GM23248 (cell line): ENCODE measurements at places on chromosomes 11 and 22.

- peak; percentile 52 for DNase-seq
Measured at GRCh38 chr22:48089601-48090331, 1327.3 kb downstream of the TBC1D22A start.

- DNase-seq = peak; percentile 89
Measured at GRCh38 chr11:66744485-66745355, 15.7 kb upstream of the SPTBN2 start.

- no peak for DNase-seq
Measured at GRCh38 chr11:17416492-17416891, 28.0 kb upstream of the KCNJ11 start.

DNA sequence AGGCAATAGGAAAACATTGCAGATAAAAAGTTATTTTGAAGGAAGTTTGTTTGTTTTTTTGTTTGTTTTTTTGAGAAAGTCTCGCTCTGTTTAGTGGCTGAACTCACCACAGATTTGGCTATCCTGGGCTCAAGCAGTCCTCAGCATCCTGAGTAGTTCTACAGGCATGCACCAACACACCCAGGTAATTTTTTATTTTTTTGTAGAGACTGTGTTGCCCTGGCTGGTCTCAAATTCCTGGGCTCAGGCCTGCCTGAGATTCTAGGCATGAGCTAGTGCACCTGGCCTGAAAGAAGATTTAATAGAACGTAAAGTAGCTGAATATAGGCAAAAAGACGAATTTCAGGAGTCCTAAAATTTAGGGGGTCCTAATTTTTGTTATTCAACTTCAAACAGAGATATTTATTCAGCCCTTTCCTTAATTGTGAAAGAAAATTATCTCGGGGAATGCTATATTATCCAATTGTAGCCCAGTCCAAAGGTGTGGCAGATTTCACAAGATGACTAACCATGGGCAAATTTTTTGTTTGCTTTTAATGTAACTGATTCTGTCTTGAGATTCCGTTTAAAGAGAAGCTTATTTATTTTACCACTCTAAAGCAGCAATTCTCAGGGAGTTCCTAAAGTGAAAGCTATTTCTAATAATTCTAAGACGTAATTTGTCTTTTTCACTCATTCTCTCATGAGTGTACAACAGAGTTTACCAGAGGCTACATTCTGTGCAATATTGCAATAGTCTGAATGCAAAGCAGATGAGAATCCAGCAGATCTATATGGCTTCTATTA is 940 bp downstream of the IL18 start:
- DNase-seq = peak; percentile 58

- DNase-seq = no peak
Measured at GRCh38 chr22:42892156-42892555, 35.1 kb upstream of the ARFGAP3 start.

GRCh38 chr11:44563711-44564110 is 1.8 kb upstream of the CD82 start:
- peak; percentile 63 for DNase-seq

- DNase-seq = no peak
Measured at GRCh38 chr11:65553301-65554001, 4.7 kb downstream of the LTBP3 start.

DNA sequence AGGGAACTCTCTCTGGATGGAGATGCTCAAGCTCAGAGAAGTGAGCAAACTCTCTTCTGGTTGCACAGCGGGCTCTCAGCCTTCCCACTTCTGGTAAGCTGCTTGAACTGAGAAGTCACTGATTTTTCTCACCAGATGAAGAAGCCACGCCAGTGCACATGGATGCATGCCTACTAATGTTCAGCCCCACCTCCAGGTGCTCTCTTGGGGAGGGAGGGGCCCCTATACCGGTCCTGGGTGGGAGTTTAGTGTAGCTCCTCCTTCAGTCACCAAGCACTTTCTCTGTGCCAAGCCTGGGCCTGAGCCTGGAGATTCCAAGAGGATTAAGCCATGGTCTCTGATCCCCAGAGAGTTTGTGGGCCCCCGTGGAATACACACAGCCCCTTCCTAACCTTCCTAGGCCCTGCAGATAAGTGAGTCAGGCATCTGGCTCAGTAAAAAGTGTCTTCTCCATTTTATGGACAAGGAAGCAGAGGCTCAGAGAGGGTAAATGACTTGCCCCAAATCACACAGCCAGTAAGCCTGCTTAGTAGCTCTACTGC is 142.2 kb downstream of the ST3GAL4 start:
- DNase-seq = peak; percentile 20

DNA sequence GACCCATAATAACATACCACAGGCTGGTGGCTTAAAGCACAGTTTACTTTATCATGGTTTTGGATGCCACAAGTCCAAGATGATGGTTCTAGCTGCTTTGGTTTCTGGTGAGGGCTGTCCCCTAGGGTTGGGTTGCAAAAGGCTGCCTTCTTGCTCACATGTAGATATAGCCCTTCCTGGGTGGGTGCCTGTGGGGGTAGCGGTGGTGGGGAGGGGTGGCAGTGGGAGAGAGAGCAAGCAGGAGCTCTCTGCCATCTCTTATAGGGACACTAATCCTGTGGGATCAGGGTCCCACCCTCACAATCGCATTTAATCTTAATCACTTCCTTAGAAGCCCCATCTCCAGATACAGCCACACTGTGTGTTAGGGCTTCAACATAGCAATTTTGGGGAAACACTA is 245.0 kb downstream of the TBC1D22A start:
- no peak for DNase-seq

DNA sequence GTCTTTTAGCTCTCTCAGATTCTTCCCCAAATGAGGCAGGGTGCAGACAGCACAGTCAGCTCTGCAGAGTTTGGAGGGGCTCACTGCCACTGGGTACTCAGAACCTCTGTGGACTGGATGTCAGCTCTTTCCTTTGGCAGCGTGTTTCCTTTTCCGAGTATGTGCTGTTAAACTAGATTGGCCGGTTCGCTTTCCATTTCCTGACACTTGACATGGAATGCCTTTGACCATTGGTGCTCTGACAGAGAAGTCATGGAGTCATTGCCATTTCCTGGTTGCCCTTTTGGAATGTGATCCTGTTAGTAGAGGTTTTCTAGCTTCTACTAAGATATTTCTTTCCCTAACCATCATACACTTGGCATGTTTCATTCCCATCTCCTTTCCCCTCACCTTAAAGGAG is 86.7 kb downstream of the SWAP70 start:
- no peak for DNase-seq

GRCh38 chr11:119062779-119063178 is 4.8 kb upstream of the VPS11 start:
- DNase-seq = peak; percentile 73

DNA sequence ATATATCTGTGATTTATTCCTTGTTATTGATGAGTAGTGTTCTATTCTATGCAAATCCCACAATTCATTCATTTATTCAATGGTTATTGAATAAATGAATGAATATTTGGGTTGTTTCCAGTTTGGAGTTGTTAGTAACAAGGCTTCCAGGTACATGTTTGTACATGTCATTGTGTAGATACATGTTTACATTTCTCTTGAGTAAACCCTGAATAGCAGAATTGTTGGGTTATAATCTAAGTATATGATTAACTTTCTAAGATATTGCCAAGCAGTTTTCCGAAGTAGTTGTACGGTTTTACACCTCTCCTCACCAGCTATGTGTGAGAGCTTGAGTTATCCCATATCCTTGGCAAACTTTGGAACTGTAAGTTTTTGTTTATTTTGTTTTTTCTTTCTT is 18.5 kb upstream of the OR8G1 start:
- no peak for DNase-seq

GRCh38 chr11:73335204-73335923 is 27.3 kb downstream of the ARHGEF17 start:
- DNase-seq = peak; percentile 77

DNA sequence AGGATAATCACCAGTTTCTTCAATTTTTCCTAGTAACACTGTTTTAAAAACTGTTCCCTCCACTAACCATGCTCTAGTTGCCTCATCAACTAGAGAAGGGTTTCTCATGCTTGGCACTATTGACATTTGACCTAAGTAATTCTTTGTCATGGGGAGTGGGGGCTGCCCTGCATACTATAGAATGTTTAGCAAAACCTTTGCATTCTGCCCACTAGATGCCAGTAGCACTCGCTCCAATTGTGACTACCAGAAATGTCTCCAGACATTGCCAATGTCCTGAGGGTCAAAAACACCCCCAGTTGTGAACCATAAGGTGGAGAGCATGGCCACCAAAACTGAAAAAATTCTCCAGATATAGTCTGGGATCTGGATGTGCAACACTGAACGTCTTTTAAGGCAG is 27.6 kb upstream of the BMAL1 start:
- DNase-seq = peak; percentile 26

GRCh38 chr11:65434667-65435410 is 12.2 kb downstream of the NEAT1 start:
- DNase-seq = peak; percentile 49

GRCh38 chr11:116678887-116679286 is 93.9 kb downstream of the BUD13 start:
- no peak for DNase-seq
